NCI-H1105 treated with DMSO at 0.1 percent for 48 hours (cell line): ENCODE measurements at places on chromosomes 7 and 10.

GRCh38 chr10:119189811-119190282, 11.2 kb upstream of the PRDX3 start:
- DNase-seq: no peak

DNA sequence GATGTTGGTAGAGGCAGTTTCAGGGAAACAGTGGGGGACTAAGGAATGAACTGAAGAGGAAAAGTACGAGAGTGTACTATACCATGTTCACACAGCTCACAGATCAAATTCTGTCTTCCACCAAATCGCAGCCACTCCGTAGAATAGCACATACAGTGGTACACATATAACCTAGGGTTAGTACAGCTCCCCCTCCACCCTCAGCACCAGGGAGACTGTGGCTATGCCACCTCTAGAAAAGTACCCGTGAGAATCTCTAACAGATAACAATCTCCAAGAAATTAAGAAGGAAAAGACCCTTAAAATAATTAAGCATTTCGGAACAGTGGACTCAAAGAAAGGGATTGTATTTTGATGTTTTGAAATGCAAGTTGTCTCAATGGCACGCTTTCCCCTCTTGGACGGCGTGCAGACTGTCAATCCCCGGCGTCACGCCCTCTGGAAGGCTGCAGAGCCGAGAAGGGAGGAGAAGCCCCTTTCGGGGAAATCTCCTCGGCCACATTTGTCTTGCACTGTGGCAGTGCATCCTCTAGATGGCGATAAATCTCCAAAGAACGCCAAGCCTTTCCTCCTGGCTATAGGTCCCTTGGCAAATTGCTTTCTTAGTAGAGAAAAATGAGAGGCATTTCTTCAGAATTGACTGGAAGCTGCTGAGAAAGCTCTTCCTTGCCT, 345.0 kb downstream of the REEP3 start:
- DNase-seq: peak; percentile 42

DNA sequence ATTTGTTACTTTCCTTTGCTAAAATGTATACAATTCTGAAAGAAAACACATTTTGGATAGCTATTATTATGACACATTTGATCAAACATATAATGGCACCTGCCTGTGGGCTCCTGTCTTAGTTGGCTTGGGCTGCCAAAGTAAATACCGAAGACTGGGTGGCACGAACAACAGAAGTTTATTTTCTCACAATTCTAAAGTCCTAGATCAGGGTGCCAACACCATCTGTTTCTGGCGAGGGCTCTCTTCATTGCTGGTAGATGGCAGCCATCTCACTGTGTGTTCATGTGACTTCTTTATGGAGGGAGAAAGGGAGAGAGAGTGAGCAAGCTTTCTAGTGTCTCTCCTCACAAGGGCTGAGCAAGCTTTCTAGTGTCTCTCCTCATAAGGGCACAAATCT, 195.8 kb upstream of the FAM3C start:
- DNase-seq: no peak

DNA sequence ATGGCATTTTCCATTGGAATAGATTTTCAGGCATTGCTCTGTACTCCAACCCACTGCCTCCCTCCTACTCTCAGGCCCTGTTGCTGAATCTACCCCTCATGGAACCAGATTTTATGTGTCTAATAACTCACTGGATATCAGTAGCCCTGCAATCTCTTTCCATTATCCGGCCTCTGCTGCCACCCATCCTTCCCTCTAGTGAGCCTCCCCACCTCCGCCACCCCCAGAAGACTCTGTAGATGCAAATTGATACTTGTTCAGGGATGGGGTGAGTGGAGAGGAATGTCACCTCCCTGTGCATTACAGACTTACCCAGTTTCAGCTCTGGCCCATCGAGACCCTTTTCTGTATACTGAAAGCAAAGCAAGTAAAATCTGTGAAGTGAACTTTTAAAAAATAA, 52.3 kb upstream of the PHYHIPL start:
- no peak for DNase-seq

DNA sequence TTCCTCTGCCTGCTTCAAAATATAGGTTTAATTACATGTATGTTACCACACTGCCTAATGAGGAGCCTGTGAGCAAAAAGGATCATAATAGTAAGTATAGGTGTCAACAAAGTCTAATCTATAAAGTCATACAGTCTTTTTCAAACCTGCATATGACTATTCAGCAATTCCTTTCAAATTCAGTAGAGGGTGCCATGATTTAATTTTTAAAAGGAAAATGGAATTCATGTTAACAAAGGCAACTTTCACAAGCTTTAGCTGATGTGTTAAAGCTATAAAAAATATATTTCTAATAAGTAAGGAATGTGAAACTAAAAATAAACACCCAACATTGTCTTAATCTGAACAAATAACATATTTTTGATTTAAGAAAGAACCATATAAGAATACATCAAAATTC, 52.1 kb downstream of the MPP7 start:
- DNase-seq: peak; percentile 16

DNA sequence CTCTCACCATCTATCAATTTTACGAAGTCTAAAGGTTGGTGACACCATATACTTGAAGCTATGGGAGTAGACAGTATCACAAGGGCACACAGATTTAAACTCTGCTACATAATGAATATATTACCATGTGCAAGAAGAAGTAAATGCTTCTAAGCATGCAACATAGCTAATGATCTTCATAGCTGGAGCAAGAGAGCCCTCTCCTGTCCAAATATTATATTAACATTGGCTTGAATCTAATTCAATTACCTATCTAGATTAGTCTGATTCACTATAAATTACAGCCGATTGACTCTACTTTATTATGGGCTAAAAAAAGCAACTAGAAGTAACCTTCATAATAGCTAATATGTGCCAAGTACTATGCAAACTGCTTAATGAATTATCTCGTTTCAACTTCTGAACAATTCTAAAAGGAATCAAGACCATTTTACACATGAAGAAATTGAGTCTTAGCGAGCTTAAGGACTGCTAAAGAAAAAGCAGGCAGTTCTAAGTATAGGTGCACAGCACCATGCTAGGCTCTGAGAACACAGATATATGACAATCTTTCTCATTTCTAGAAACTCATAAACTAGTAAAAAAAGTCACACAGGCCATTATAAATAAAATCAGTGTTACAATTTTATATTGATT, 21.9 kb downstream of the FRA10AC1 start:
- DNase-seq: peak; percentile 47

- no peak for DNase-seq
Observed at GRCh38 chr10:52170776-52171175, 143.3 kb upstream of the DKK1 start.

DNA sequence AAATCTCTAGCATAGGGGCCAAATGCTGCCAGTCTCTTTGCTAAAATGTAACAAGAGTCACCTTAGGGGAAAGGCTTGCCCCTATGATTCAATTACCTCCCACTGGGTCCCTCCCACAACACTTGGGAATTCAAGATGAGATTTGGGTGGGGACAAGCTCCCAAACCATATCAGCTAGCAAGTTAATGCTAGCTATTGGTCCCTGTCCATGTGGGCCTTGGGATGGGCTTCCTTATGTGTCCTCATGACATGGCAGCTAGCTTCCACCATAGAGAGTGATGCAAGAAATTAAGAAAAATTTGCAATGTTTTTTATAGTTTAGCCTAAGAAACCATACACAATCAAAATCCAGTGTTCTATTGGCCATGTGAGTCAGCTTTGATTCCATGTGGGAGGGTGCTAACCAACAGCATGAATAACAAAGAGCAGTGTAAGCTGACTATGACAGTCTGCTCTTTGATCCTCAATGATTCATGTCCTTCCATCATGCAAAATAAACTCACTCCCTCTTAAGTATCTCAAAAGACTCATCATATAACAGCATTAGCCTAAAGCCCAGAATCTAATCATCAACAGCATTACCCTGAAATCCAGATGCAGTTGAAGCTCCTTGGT, 21.7 kb upstream of the ZNF365 start:
- DNase-seq: no peak

DNA sequence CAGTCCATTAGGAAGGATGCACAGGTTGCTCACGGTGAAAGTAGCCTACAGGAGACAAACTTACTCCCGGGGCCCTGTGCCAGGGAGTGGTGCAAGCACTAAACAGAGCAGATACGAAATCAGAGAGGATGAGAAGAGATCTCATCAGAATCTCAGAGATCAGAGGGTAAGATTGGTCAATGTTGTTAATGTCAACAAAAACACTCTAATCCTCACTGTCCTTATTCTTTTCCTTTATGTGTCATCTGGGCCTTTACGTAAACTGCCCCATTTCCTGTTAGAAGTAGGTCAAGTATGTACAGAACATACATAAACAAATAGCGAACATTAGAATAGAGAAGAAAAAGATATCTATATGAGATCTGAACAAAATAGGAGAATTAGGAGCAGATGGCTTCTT, 163.1 kb downstream of the PPP1R17 start:
- no peak for DNase-seq

DNA sequence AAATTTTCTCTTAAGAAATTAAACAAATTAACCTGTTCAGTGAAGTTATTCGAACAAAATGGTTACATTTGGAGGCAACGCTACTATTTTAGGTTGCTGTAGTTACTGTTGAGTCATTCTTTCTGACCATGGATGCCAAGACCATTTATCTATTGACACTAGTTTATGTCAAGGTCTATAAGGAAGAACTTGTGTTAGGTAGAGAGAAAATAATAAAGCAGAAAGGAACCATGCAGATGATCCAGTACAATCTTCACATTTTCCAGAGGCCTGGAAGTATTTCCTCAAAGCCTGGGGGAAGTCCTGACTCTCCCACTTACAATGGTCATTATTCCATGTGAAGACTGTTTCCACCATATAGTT, 608.0 kb upstream of the GALNT17 start:
- DNase-seq: no peak

DNA sequence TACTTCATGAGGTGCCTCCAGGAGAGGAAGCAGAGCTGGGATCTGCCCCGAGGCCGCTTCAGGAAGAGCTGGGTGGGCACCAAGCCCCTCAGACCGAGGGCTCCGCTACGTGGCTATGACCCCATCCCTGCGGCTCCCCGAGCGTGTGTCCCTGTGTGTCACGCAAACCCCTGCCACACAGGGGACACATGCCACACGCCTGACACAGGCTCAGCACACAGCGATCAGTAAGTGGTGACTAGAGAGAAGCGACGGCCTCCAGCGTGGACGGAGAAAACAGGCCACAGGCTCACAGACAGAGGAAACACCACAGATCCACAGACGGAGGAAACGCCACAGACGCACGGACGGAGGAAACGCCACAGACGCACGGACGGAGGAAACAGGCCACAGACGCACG, 18.5 kb downstream of the DIP2C start:
- no peak for DNase-seq

GRCh38 chr7:55066524-55066923, 47.7 kb downstream of the EGFR start:
- no peak for DNase-seq

GRCh38 chr10:24344695-24345463, 135.9 kb downstream of the KIAA1217 start:
- DNase-seq: no peak

- DNase-seq: no peak
Observed at GRCh38 chr10:33290321-33291052, 44.0 kb downstream of the NRP1 start.

DNA sequence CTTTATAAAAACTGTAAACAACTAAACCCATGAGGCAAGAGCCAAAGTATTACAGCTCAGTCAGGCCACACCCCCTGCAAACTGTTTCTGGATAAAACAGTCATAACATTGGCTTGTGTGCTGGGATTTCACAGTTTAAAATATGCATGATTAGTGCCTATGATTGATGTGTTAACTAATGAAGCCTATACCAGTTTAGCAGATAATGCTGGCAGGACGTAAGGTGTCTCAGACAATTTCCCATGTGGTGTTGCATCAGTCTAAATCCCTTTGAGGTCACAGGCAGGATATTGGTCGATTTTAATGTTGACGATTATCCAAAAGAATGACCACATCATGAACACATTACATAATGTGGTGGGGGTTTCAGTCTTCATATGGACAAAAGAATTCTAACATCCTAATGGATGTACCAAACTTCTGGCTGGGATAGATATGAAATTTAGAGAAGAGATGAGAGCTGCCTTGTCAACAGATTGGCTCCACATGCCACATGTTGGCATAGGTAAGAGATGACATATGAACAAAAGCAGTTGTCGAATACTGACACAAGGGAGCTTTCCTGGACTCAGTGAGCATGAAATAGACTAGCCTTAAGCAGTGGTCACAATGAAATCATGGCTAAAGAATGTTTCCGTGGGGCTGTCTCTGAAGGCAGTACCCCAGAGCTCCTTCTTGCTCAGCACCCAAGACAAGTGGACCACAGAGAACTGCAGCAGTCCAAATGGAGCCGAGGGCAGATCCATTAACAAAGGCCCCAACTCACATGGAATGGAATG, 445.6 kb downstream of the GFRA1 start:
- no peak for DNase-seq

DNA sequence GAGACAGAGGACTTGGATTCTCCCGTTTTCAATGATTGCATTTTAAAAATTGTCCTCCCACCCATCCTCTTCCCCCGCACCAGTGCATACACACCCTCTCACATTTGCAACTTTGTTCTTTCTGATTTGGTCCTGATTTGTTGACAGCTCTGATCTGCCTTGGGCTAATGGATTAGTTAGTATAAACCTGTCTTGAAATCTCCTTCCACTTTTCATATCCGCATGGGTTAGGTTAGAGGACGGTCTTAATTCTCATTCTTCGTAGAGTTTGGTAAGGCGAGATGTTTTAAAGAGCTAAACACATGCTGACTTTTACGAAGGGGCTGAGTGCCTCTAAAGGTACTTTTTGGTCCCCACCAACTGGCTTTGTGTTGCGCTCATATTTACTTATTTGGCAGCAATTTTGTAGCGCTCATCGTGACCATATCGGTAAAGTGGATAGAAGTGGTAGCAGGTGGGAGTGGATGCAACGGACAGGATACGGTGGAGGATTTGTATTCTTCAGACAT, 1.1 kb downstream of the AHR start:
- peak; percentile 66 for DNase-seq

GRCh38 chr7:6393667-6394056, 54.1 kb downstream of the DAGLB start:
- no peak for DNase-seq

GRCh38 chr7:131109759-131110296, 217.8 kb upstream of the MKLN1 start:
- DNase-seq: peak; percentile 49

DNA sequence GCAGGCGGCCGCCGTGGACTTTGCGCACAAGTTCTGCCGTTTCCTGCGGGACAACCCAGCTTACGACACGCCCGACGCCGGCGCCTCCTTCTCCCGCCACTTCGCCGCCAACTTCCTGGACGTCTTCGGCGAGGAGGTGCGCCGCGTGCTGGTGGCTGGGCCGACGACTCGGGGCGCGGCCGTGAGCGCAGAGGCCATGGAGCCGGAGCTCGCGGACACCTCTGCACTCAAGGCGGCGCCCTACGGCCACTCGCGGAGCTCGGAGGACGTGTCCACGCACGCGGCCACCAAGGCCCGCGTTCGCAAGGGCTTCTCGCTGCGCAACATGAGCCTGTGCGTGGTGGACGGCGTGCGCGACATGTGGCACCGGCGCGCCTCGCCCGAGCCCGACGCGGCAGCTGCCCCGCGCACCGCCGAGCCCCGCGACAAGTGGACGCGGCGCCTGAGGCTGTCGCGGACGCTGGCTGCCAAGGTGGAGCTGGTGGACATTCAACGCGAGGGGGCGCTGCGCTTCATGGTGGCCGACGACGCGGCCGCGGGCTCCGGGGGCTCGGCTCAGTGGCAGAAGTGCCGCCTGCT, 14.1 kb downstream of the SH2B2 start:
- no peak for DNase-seq
